GM19239 (cell line): ENCODE measurements at places on chromosomes 2 and 18.

- DNase-seq, result peak; percentile 54
Observed at GRCh38 chr2:135530313-135531230, at the start of gene ZRANB3. TSS of gene ZRANB3 (minus strand) at chr2:135531218.

GRCh38 chr2:159129824-159130223, 156.7 kb downstream of the WDSUB1 start:
- no peak for DNase-seq

DNA sequence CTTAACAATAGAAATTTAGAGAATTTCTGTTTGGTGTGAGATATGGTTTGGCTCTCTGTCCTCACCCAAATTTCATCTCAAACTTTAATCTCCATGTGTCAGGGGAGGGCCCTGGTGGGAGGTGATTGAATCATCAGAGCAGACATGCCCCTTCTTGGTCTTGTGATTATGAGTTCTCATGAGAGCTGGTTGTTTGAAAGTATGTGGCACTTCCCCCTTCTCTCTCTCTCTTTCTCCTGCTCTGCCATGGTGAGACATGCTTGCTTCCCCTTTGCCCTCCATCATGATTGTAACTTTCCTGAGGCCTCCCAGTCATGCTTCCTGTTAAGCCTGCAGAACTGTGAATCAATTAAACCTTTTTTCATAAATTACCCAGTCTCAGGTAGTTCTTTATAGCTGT, 524.7 kb upstream of the ACVR2A start:
- DNase-seq, result no peak

GRCh38 chr2:191516260-191516659, 161.7 kb upstream of the NABP1 start:
- no peak for DNase-seq

DNA sequence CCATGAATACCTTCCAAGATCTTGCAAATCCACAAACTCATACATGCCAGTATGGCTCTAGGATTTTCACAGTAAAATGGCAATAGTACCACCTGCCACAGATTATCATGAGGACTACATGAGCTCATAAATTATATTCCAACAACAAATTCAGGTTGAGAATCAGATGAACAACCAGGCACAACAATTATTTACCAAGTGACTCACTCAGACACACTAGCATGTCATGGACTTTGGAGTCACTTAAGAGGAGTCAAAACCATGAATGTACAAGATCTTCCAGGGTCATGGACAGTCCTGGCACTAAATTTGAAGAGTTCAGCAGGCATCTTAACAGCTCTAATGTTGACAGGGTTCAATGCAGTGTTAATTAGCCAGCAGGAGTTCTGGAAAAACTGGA, 34.4 kb upstream of the BZW1 start:
- no peak for DNase-seq

DNA sequence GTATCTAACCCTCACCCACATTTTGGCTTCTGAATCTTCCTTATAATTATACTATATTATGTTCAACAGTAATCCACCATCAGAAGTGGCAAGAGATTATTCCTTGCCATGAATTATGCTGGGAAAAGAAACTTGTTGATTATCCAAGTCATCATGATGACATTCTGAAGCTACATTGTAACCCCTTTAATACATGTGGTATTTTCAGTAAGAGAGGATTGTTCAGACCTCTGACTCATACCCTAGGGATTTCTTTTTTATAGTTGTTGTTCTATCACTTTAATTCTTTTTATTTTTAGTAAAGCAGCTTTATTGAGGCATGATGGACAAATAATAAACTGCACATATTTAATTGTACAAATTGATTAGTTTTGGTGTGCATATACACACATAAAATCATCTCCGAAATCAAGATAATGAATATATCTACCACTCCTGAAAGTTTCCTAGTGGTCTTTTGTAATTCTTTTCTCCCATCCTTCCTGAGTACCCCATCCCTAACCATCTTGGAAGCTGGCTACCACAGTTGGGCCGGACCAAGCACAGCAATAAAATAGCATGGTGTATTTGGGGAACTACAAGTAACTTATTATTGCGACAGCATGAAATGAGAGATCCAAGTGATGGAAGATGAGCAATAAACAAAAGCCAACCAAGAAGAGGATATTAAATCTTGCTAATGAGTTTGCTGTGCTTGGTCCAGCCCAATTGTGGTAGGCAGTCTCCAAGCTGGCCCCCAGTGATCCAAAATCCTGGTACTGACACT, 159.9 kb downstream of the BARD1 start:
- no peak for DNase-seq

GRCh38 chr2:181073896-181074295, 93.5 kb downstream of the UBE2E3 start:
- DNase-seq, result no peak

DNA sequence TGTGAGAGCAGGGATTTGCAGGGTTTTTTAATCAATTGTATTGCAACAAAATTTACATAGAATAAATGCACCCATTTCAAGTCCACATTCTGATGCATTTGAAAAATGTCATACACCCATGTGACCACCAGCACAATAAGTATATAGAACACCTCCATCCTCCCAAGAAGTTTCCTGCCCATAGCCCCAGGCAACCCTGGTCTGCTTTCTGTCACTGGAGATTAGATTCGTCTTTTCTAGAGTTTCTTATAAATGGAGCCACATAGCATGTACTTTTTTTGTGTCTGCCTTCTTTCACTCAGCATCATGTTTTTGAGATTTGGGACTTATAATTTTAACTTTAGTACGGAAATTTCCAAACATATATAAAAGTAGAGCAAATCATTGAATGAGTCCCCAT, 127.2 kb upstream of the EPAS1 start:
- no peak for DNase-seq

DNA sequence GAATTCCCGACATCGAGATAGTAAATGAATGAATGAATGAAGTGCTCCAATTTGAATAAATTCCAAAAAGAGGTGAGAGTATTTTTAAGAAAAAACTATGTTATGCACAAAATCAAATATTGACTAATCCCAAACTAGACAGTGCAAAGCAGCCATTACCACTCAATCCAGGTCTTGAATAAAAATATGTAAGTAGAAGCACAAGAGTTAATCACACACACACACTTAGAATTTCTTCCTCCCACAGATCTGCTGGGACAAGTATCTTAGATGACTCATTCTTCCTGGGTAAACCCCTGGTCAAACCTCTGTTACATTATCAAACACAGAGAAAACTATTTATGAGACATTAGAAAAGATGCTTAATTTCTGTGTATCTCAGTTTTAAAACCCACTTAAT, 102.0 kb downstream of the PLA2R1 start:
- DNase-seq, result no peak

DNA sequence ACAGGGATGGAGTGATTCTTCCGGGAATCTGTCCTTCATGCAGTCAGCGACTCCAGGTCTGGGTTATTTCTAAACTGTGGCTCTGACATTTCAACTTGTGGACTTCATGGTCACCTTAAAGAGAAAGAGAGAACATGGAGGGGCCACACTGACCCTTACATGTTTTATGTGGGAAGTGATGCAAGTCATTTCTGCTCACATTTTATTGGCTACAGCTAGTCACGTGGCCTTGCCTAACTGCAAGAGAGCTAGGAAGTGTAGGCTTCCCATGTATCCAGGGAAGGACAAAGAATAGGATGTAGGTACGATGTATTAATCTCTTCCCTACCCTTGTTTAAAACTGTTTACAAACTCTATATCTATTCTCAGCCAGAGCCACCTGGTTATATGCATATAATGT, 30.3 kb upstream of the AFTPH start:
- no peak for DNase-seq

- no peak for DNase-seq
Observed at GRCh38 chr2:238943338-238944067, 95.6 kb downstream of the TWIST2 start.

- peak; percentile 57 for DNase-seq
Observed at GRCh38 chr2:27663285-27664153, at the start of the genes SLC4A1AP and SUPT7L. TSS of gene SLC4A1AP (plus strand) at chr2:27663889. CDS start at chr2:27663915, 26 bp downstream. TSS of gene SUPT7L (minus strand) at chr2:27663614. CDS start at chr2:27662192, 1,422 bp downstream.

GRCh38 chr2:171522788-171523087, 464 bp downstream of the CYBRD1 start:
- DNase-seq, result no peak

- DNase-seq, result no peak
Observed at GRCh38 chr2:160993654-160994061, 166.6 kb upstream of the TANK start.

DNA sequence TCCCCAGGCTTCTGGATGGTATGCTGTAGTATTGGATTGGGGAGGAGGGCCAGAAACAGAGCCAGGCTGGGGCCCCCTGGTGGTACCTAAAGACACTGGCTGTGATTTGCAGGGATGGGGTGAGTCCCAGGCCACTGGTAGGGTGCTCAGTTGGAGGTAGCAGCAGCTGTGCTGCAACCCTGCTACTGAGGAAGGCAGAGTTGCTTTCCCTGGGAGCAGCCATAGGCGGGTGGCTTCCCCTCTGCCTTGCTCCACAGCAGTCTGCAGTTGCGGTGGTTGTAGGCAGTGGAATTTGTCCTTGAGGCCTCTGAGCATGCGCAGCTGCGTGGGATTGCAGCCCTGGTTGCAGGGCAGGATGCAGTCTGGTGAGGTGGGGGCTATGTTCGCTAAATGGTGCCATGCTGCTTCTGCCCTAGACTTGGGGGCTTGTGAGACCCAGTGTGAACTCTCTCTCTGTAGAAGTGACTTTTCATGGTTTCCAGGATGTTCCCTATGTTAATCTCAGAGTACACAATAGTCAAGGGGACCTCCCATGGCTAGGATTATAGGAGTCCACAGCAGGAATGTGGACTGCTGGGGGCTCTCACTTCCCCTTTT, 443.5 kb downstream of the XIRP2 start:
- no peak for DNase-seq

DNA sequence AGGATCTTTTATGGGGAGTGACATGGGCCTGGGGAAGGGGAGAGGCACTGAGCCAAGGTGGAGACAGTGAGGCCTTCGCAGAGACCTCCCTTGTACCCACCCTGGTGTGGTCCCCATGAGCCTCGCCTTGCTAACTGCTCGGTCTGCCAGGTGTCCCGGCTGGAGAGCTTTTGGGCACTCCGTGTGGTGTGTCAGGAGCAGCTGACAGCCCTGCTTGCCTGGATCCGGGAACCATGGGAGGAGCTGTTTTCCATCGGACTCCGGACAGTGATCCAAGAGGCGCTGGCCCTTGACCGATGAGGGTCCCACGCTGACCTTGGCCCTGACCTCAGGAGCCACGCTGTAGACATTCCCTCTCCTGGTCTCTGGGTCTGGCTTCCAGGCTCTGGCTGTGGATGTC, 11.5 kb upstream of the SLC4A3 start:
- DNase-seq, result no peak

DNA sequence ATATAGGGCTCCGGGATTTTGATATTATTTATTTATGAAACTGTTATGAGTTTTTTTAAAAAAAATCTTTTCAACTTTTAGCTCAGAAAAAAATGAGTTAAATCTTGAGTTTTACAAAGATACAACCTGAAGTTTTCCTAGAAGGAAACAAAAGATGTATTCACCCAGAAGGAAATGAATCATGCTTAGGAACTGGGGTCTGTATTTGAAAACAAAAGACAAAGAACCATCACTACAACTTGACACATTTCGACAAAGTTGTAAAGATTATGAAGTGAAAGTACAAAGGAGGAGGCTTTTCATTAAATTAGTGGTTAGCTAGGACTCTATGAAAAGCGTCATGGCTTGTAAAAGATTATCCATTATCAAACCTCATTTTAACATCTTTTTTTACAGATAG, 143.3 kb downstream of the PDE1A start:
- DNase-seq, result no peak

DNA sequence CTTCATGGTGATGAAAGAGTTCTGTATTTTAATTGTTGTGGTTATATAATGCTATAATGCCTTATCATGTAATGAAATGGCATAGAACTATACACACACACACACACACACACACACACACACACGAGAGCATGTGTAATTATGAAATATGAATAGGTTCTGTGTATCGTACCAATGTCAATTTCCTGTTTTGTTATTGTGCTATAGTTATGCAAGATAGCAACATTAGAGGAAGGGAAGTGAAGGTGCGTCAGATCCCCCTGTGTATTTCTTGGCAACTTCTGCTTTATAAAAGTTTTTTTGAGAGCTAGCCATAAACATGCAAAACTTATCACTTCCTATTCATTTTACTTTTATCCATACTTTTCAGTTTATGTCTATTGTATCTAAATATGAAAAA, 60.7 kb upstream of the ARHGAP15 start:
- no peak for DNase-seq

- no peak for DNase-seq
Observed at GRCh38 chr18:38358805-38359657, 793.4 kb upstream of the CELF4 start.

- DNase-seq, result no peak
Observed at GRCh38 chr2:187174582-187174981, 273.5 kb downstream of the CALCRL start.

GRCh38 chr18:52130624-52131301, 209.2 kb upstream of the DCC start:
- DNase-seq, result no peak

DNA sequence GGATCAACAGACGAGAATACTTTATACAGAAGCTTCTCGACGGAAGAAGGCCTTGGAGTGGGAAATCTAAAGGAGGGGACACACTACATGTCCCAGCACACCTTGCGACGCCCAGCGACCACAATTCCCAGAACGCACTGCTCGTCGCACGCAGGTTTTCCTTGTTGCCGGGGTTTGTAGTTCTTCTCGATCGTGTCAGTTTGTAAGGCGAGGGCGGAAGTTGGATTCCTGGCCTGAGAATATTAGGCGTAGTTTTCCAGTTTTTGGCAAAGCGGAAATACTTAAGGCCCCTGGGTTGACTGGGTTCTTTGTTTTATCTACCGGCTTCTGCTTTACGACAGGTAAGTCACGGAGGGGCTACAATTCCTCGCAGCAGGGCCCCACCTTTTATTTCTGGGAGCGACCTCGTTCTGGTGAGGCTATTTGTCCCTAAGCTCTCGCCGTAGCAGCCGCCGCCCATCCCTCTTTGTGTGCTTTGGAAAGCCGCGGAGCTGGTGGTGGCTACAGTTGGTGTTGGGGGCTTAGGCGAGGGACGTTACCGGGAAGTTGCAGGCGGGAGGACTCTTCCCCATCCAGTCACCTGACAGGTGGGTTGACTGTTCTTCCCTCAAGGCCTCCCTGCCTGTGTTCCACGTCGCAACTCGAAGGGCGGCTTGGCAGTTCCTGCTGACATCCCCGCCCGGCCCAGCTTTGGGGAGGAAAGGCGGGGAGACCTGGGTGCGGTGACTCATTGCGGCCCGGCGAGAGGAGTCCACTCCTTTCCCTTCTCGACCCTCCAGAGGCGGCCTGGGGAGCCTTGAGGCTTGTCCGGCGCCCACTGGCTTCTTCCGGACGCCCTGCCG, at the start of gene DYNC1I2:
DYNC1I2 (plus strand) TSS at position 183 of the 842 bp plus-strand sequence. CDS start 2,687 bp downstream, outside the sequence.
- peak; percentile 67 for DNase-seq

- DNase-seq, result no peak
Observed at GRCh38 chr2:66535574-66536289, 100.8 kb downstream of the MEIS1 start.

GRCh38 chr2:23480957-23481797, 96.2 kb downstream of the KLHL29 start:
- DNase-seq, result no peak

GRCh38 chr2:143632751-143633374, 503.6 kb downstream of the ARHGAP15 start:
- DNase-seq, result no peak

- no peak for DNase-seq
Observed at GRCh38 chr2:168796090-168796577, 6.3 kb upstream of the NOSTRIN start.
